ENCODE measurements at places on chromosomes 4 and X. TPM values are rescaled to one million over a fixed set of nuclear protein-coding genes. Genes with fewer than 3 reads are reported as not detected.
A peak's percentile ranks its signal among the peaks of the same experiment; 100 is the strongest.

- no peaks in the 10 kb centered on the region for H3K36me3 ChIP-seq
- no peak for DNase-seq
- H3K4me3 ChIP-seq: no peak overlapping the region
These were observed 33.4 kb upstream of the GPR101 start for GRCh38 chrX:137067147-137067546.

- H3K36me3 ChIP-seq: no peaks in the 10 kb centered on the region
- no peaks in the 10 kb centered on the region for H3K27me3 ChIP-seq
- H3K4me3 ChIP-seq: no peak overlapping the region
- no peaks in the 10 kb centered on the region for H3K4me1 ChIP-seq
- H3K27ac ChIP-seq: no peak overlapping the region
- no peak for DNase-seq
These were observed 227.4 kb upstream of the ANKRD50 start for GRCh38 chr4:124939908-124940307.

DNA sequence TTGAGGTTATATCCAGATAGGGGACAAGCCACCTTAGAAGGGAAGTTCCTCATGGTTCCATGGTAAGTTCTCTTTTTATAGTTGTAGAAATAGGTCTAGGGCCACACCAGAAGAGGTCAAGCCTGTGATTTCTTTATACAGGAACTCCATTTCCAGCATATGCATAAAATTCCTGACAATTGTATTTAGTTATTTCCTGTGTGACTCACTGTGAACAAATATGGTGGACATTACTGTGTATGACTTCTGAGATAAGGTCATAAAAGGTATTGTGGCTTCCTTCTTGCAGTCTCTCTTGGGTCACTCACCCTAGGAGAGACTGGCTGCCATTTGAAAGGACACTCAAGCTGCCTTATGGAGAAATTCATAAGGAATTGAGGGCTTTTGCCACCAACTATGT lies 2.2 kb upstream of the C4orf36 start:
- H3K4me1 ChIP-seq: peaks cover 8% of the 10 kb centered on the region
- DNase-seq: no peak
- no peaks in the 10 kb centered on the region for H3K27me3 ChIP-seq
- H3K4me3 ChIP-seq: no peak overlapping the region

GRCh38 chr4:35966566-35966965 lies 277.7 kb downstream of the ARAP2 start:
- H3K4me3 ChIP-seq: no peak overlapping the region
- no peak for DNase-seq
- no peak overlapping the region for H3K27ac ChIP-seq

DNA sequence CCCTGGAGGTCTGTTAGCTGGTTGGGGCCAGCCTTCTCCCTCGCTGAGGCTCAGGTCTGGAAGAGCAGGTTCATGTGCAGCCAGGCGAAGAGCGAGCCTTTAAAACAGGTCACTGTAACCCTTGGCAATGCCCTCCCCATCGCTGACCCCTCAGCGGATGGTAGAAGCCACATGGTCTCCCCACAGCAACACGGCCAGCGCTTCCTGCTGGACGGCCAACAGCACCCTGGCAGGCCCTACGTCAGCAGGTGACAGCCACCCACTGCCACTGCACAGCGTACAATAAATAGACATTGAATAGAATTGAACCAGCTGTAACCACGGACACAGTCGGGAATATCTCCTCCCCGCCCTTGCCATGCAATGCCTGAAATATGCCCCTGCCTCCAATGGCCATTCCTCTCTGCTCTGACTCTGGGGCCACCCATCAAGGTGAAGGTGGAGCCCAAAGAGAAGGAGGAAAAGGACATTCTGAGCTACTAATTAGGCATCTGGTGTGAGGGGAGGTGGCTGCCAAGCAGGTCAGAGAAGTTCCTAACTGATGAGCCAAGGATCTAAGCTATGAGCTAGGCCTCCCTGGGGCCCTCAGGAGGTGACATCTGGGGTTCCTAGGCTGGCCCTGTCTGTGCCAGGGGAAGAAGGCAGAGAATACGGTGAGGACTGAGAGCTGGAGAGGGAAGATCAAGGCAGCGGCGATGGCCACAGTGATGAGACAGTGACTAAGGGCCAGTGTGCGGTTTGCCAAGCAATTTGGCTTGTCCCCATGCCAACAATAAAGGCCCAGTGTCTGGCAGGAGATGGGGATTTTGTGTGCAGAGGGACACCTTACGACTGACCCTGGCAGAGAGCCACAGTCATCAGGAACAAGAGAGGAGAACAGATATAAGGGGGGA lies 202.3 kb downstream of the BCOR start:
- H3K4me1 ChIP-seq: peaks cover 5% of the 10 kb centered on the region
- H3K27me3 ChIP-seq: peaks cover 2% of the 10 kb centered on the region
- H3K4me3 ChIP-seq: no peak overlapping the region

- DNase-seq: no peak
- H3K4me1 ChIP-seq: no peaks in the 10 kb centered on the region
- no peaks in the 10 kb centered on the region for H3K36me3 ChIP-seq
These were observed 190.8 kb downstream of the HTR2C start for GRCh38 chrX:114774691-114775090.

DNA sequence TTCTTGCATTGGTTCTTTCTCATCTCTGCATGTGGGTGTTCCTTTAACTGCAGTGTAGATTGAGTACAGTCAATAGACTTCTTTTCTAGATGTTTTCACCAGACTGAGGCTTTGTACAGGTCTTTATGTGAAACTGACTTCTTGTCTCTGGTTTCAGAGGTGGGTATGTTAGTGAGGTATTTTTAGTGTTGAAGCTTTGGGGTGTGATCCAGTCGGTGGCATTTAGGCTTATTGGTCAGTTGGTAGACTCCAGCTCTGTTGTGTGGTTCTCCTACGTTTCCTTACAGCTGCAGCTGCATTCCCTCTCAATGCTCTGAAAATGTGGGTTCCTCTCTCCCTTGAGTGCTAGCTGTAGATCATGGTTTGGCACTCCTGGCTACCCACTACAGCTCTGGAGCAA lies 21.3 kb upstream of the AMBN start:
- H3K4me1 ChIP-seq: no peaks in the 10 kb centered on the region
- no peak overlapping the region for H3K27ac ChIP-seq
- no peak overlapping the region for H3K4me3 ChIP-seq
- H3K36me3 ChIP-seq: no peaks in the 10 kb centered on the region
- no peaks in the 10 kb centered on the region for H3K27me3 ChIP-seq

- H3K4me3 ChIP-seq: no peak overlapping the region
- no peaks in the 10 kb centered on the region for H3K36me3 ChIP-seq
- no peaks in the 10 kb centered on the region for H3K4me1 ChIP-seq
- no peak overlapping the region for H3K27ac ChIP-seq
These were observed 188.4 kb downstream of the PALLD start for GRCh38 chr4:168685136-168685809.

- no peak overlapping the region for H3K4me3 ChIP-seq
- no peak overlapping the region for H3K27ac ChIP-seq
- no peaks in the 10 kb centered on the region for H3K36me3 ChIP-seq
- no peaks in the 10 kb centered on the region for H3K4me1 ChIP-seq
- DNase-seq: no peak
- H3K27me3 ChIP-seq: no peaks in the 10 kb centered on the region
These were observed 25.8 kb upstream of the DYNLT3 start for GRCh38 chrX:37873220-37873619.

DNA sequence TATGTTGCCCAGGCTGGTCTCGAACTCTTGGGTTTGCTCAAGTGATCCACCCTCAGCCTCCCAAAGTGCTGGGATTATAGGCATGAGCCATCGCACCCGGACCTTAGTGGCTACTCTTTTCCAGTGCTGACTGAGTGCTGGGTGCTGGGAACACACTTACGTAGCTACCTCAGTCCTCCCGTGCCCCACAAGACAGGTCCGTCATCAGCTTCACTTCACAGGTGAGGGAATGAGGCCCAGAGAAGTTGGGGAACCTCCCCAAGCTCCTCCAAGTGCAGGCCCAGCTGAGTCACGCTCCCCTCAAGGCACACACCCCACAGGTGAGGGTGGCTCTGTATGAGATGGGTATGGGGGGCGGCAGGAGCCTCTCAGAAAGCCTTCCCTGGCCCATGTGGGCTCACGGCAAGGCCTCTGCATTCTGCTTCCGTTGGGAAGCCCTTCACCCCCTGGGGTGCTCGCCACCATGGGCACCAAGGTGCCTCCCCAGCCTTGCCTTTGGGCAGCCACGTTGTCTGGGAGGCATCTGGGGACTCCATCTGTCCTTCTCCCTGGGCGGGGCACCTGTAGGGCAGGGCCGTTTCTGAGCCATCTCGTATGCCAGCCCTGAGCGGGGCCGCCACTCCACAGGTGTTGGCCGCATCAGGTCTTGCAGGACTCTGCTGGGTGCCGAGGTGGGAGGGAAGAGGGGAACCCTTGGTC lies 28.4 kb downstream of the NSG1 start:
- no peak for DNase-seq
- peaks cover 3% of the 10 kb centered on the region for H3K4me1 ChIP-seq
- H3K27ac ChIP-seq: no peak overlapping the region
- H3K4me3 ChIP-seq: no peak overlapping the region
- no peaks in the 10 kb centered on the region for H3K27me3 ChIP-seq

GRCh38 chr4:62193761-62194160 lies 993.6 kb downstream of the ADGRL3 start:
- no peak overlapping the region for H3K4me3 ChIP-seq
- H3K27ac ChIP-seq: no peak overlapping the region
- DNase-seq: no peak
- no peaks in the 10 kb centered on the region for H3K27me3 ChIP-seq
- no peaks in the 10 kb centered on the region for H3K4me1 ChIP-seq

DNA sequence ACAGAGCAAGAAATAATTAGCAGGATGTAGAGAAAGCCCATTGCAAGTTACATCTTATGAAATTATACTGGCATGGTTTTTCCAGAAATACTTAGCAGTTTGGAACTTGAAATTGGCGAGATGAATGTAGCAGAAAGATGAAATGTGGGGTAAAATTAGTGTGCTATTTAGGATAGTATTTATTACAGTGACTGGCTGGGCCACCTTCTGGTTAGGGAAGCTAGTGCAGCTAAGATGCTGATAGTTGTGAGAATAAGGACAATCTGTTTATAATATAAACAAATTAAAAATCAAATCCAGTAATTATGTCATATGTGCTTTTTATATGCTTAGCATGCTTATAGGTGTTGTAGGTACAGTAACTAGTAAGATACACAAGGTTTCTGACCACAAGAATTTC lies 74.8 kb downstream of the IL15 start:
- DNase-seq: peak; percentile 8
- no peaks in the 10 kb centered on the region for H3K27me3 ChIP-seq
- H3K4me1 ChIP-seq: peaks cover 9% of the 10 kb centered on the region
- H3K4me3 ChIP-seq: no peak overlapping the region
- no peak overlapping the region for H3K27ac ChIP-seq

DNA sequence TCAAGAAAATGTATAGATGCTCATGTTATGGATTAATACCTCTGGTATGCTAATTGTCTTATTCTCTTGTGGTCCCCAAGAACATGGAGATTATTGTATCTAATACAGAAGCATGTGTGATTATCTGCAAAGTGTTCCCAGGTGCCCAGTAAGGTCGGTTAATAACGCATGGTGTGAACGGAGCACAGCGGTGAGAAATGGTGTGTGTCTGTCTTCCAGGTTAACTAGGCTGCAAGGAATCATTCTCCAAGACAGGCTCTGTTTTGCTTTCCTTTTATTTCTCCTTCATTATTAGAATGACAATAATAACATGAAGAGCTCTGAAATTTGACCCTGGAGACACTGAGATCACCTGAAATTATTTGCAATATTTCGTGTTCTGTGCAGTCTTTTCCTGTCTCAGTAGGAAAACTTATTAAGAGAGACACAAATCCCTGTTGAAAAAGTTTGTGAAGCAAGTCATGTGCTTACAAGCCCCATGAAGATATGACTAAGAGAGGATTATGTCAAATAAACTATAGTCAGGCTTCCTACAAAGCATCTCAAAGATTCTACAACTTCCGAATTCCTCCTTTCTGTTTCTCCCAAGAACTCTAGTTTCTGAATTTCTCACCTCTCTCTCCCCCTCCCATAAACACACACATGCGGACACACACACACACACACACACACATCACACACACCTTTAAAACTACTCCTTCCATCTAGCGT lies 230.9 kb downstream of the HS3ST1 start:
- H3K27me3 ChIP-seq: no peaks in the 10 kb centered on the region
- no peaks in the 10 kb centered on the region for H3K36me3 ChIP-seq
- no peaks in the 10 kb centered on the region for H3K4me1 ChIP-seq

- no peak overlapping the region for H3K27ac ChIP-seq
- no peak overlapping the region for H3K4me3 ChIP-seq
- peaks cover 62% of the 10 kb centered on the region for H3K4me1 ChIP-seq
- no peaks in the 10 kb centered on the region for H3K27me3 ChIP-seq
- no peak for DNase-seq
These were observed 29.1 kb downstream of the TBC1D14 start for GRCh38 chr4:6938647-6939271.

- no peak overlapping the region for H3K27ac ChIP-seq
- no peak for DNase-seq
- H3K36me3 ChIP-seq: no peaks in the 10 kb centered on the region
- peaks cover 2% of the 10 kb centered on the region for H3K4me1 ChIP-seq
These were observed 27.8 kb downstream of the ATP11C start for GRCh38 chrX:139905051-139905450.

- H3K4me3 ChIP-seq: no peak overlapping the region
- H3K27me3 ChIP-seq: no peaks in the 10 kb centered on the region
- no peak overlapping the region for H3K27ac ChIP-seq
- H3K36me3 ChIP-seq: no peaks in the 10 kb centered on the region
- DNase-seq: no peak
These were observed 6.5 kb upstream of the JADE1 start for GRCh38 chr4:128802680-128803628.

- H3K27me3 ChIP-seq: no peaks in the 10 kb centered on the region
- H3K27ac ChIP-seq: no peak overlapping the region
- no peak overlapping the region for H3K4me3 ChIP-seq
These were observed 154.6 kb downstream of the AFAP1 start for GRCh38 chr4:7785017-7785416.

DNA sequence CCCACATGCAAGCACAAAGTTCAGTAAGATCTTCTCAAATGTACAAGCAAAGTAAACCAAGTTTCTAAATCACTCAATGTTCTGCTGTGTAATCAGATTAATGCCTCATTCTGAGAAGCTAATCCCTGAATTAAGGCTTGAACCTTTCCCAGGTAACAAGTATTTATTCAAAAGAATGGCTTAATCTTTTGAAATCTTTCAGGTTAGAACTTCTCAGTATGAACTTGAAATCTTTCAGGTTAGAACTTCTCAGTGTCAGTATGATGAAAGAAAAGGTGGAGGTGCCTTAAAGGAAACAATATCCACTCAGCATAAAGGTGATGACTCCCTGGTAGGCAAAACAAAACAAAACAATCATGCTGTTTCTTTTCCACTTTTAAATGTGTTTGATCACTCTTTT lies 29.0 kb downstream of the TMPRSS11B start:
- no peak overlapping the region for H3K27ac ChIP-seq
- H3K4me1 ChIP-seq: no peaks in the 10 kb centered on the region
- H3K27me3 ChIP-seq: peaks cover 12% of the 10 kb centered on the region
- no peak for DNase-seq
- H3K36me3 ChIP-seq: no peaks in the 10 kb centered on the region

ARHGEF6 gene
- total RNA-seq: 78.8 TPM

ARX gene
- not detected for total RNA-seq

SPACA5 gene
- total RNA-seq: not detected

ANOS1 gene
- total RNA-seq: not detected

MAGEC2 gene
- not detected for total RNA-seq

RRH gene
- total RNA-seq: not detected

NDNF gene
- not detected for total RNA-seq

NOCT gene
- total RNA-seq: 20.9 TPM

MAGED4 gene
- not detected for total RNA-seq

Measured in natural killer cell (primary cell).